Myocyte (in vitro differentiated cells): ENCODE measurements at places on chromosomes 1 and 21.
A peak's percentile ranks its signal among the peaks of the same experiment; 100 is the strongest.

DNA sequence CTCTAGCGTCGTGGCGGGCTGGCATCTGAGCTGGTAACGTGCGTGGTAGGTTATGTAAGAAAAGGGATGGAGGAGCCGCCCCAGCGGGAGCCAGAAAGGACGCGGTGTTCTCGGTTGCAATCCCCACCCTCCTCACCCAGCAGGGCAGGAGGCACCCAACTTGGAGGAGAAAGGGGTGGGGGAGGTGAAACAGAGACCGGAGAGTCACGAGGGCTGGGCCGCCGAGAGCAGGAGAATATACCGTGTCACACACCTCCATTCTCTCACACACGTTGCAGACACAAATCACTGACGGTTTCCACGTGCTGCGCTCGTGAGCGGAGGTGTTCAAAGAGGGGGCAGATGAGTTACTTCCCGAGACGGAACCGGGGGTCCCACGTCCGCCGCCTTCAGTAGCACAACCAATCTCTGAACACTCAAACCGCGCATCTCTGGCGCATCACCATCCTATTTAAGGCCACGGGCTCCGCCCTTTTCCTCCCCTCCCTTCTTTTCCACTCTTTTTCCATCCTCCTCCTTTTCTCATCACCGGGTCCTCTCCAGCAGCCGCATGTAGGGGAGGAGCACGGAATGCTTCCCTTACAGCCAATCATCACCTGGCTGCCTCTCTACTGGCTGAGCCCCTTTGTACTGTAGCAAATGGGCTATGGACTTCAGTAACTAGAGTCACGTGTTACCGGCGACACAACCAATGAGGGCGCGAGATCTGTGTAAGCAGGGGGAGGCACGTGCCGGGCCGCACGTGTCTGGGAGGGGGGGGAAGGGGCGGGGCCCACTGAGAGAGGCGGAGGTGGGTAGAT, at the start of gene CIART:
TSS of gene CIART (plus strand) at position 797 of the 800 bp plus-strand sequence. CDS start 714 bp downstream, outside the sequence.
- DNase-seq, result peak; percentile 96

DNA sequence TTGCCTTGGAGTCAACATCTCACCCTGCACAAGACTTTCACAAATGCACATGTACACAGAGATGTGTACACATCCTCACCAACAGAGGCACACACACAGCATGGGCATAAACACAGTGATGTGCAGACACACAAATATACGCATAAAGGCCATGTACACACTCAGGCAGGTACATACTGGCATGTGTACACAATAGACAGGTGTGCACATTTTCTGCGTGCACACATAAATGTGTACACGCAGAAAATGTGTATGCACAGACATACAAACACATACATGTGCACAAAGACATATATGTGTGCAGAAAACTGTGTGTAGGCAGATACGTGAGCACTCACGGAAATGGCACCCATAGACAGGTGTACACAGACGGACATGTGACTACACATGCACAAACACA, 85.3 kb upstream of the ZBTB40 start:
- no peak for DNase-seq

DNA sequence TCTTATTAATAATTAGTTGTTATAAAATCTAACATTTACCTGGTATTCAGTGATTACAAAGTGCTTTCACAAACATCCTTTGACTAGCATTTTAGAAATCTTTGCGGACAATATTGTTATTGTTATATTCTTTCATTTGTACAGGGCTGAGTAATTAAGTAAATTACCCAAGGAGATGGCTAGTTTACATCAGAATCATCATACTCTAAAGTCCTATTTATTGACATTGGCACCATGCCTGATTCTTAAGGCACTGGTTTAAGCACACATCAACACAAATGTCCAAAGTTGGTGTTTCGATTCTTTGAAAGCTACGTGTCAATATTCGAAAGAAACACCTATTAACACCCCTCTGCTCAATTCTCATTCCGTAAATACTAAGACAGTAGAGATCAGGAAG, 424.6 kb upstream of the CHRM3 start:
- DNase-seq, result no peak

DNA sequence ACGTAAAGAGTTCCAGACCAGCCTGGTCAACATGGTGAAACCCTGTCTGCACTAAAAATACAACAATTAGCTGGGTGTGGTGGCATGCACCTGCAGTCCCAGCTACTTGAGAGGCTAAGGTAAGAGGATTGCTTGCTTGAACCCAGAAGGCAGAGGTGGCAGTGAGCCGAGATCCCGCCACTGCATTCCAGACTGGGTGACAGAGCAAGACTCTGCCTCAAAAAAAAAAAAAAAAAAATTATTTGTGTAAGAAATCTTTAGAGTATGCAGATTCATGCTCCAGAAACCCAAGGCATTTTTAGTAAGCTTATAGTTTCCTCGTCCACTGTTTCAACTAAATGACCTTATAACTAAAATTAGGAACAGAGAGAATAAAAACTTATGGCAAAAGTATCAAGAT, 51.3 kb downstream of the ABL2 start:
- no peak for DNase-seq

DNA sequence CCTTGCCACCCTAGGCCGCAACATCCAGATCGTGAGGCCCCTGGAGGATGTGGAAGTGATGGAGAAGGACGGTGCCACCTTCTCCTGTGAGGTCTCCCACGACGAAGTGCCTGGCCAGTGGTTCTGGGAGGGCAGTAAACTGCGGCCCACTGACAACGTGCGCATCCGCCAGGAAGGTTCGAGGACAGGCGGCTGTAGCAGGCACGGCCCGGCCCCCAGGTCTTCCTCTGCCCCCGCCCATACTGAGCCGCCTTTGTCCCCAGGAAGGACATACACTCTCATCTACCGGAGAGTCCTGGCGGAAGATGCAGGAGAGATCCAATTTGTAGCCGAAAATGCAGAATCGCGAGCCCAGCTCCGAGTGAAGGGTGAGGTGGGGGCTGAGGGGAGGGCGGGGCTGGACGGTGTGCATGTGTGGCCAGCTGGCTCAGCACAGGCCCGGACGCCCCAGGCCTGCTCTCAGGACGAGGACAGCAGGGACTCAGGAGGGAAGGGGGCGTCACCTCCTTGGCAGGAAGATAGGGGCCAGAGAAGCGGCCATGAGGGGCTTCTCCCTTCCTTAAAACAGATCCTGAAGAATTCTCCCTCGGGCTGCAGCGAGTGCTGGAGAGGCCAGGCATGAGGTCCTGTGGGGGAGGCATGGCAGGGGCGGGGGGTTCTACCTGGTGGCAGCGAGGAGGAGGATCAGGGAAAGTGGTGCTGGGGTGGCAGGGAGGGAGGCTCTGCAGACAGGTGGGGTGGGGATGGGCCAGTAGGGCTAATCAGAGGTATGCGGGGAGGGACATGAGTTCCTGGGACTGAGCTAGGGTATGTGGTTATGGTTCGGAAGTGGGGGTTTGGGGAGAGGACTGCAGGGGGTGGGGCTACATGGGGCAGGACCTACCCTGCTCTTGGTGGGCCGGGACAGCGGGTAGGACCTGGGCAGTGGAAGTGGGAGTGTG, 69.9 kb downstream of the OBSCN start:
- DNase-seq, result no peak
